Choroid plexus epithelial cell (primary cell): ENCODE measurements at places on chromosomes 3 and 15.

- no peak for DNase-seq
Measured at GRCh38 chr3:66082679-66083078, 44.0 kb upstream of the MAGI1 start.

GRCh38 chr15:78200276-78200930 is 34.0 kb downstream of the ACSBG1 start:
- DNase-seq = no peak

DNA sequence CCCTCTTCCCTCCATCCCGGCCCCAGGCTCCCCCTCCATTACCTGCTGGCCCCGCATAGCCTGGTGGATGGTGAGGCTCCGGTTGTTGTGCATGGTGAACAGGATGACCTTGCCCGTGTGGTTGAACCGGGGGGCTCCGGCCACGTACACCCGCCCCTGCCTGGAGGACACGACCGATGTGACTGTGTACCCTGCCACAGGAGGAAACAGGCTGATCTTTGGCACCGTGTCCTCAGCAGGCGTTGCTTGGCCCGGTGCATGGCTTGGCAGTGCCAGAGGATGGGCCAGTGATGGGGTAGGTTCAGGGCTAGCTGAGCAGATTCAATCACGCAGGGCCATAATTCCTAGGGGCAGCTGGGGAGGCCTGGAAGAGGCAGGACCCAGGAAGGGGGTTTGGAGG is 58.1 kb downstream of the FEM1B start:
- no peak for DNase-seq

GRCh38 chr3:186783731-186784515 is 546 bp downstream of the EIF4A2 start:
- peak; percentile 83 for DNase-seq
